Mucosa of descending colon (tissue), 3 donors: ENCODE measurements at places on chromosomes 2 and 18.

DNA sequence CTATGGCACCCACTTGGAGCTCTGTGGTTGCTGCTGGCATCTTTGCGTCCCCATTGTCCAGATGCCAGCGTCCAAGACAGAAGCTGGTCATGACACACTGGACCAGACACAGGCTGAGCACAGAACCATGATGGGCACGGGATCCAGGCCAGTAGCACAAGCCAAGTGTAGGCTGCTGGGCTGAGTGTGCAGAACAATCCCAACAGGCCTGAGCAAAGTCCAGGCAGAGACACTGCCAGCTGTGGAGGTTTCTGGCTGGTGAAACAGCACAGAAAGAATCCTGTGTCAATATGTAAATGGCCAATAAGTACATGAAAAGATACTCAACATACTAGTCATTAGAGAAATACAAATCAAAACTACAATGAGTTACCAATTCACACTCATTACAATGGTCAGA lies 705.4 kb downstream of the METTL4 start:
- DNase-seq: no peak

DNA sequence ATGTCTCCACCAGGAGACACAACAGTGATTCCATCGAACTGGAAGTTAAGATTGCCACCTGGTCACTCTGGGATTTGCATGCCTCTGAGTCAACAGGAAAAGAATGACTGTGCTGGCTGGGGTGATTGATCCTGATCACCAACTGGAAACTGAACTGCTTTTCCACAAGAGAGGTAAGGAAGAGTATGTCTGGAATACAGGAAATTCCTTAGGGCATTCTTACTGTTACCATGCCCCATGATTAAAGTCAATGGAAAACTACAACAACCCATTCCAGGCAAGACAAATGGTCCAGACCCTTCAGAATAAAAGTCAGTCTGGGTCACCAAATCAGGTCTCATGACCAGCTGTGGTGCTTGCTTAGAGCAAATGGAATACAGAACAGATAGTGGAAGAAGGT lies 12.0 kb upstream of the DDX1 start:
- DNase-seq: no peak

DNA sequence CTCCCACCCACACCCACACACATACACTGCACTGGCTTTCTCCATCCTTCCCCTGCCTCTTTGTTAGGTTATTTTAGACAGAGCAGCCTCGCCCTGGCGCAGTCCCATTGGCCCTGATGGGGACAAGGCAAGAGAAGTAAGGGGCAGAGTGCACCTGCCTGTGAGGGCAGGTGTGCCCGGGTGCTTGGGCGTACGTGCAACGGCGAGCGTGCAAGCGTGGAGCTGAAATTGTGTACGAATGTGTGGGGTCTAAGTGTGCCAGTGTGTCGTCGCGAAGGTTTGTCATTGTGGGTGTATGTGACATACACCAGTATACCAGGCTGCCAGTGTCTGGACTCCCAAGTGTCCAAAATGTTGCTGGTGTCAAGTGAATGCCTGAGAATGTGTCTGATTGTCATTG lies 544 bp downstream of the LRATD1 start:
- DNase-seq: peak; percentile 63

DNA sequence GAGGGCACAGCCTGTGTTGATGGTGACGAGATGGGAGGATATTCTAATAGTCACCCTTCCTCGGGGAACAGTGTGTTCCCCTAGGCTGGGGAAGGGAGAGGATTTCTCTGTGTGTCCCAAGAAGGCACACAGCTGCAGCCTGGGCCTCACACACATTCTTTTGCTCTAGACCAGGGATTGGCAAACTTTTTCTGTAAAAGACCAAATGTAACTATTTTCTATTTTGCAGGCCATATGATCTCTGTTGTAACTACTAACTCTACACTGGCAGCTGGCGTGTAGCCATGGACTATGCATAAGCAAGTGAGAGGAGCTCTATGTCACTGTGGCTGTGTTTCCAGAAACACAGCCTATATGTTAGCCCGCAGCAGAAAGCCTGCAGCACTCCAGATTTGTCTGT lies 65.8 kb downstream of the ARHGAP28 start:
- DNase-seq: no peak

- DNase-seq: no peak
Observed at GRCh38 chr2:19256121-19256601, 102.3 kb downstream of the OSR1 start.
